ENCODE measurements at places on chromosomes 1 and 21.

GRCh38 chr21:33707846-33708245 lies 65.5 kb downstream of the ITSN1 start:
- DNase-seq = no peak

GRCh38 chr1:154943649-154944400 lies 7.3 kb upstream of the PMVK start:
- DNase-seq = peak; percentile 58

DNA sequence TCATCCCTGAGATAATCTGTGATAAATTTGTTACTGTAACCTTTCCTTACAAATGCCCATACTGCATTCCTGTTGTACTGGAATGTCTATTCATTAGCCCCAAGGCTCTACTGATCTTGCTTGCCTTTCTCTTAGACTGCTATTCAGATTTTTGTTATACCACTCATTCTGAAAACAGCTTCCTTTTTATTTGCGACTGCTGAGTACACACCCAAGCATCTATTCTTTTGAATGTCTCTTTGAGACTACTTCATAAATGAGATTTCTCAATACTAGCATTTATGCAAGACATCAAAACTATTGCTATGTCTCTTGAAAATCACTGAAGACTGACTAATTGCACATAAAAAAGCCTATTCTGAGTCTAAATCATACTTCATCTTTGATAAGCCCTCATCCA lies 38.6 kb downstream of the DENND1B start:
- no peak for DNase-seq

GRCh38 chr1:59361766-59362165 lies 64.9 kb downstream of the FGGY start:
- no peak for DNase-seq

GRCh38 chr1:14923727-14924452 lies 229.7 kb upstream of the TMEM51 start:
- DNase-seq = peak; percentile 30

DNA sequence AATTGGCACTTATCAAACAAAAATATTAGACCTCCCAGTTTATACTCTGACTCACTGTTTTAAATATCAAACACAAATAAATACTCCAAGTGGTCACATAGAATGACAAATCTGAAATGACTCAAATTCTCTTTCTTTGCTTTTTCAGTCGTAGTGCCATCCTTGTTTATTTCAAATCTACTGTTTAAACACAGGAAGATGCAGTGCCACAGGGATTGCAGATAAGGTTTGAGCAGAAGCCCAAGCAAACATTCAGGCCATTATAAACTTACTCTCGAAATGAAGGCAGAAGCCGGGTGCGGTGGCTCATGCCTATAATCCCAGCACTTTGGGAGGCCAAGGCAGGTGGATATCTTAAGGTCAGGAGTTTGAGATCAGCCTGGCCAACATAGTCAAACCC lies 255.4 kb upstream of the PLXNA2 start:
- no peak for DNase-seq

- no peak for DNase-seq
Observed at GRCh38 chr1:234498448-234499118, 19.6 kb upstream of the TARBP1 start.

DNA sequence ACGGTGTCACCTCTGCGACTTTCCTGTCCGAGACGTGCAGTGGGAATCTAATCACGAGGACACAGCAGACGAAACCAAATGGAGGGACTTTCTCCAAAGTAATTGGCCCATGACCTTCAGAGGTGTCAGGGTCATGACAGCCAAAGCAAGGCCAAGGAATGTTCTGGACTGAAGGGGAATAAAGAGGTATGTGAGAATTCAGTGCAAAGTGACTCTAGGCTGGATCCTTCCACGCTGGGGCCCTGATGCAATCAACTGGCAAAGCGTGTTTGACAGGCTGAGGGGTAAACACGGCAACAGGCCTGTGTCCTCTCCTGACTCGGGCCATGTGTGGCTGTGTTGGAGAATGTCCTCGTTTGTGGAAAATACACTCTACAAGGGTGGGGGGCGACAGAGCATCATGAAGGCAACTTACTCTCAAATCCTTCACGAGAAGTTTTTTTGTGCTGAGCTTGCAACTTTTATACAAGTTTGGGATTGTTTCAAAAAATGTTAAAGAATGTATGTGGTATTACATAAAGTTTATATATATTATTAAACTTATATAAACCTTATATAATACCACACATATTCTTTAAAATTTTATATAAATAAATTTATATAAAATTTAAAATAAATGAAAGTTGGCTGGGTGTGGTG lies 1.7 kb downstream of the CFAP74 start:
- peak; percentile 68 for DNase-seq

DNA sequence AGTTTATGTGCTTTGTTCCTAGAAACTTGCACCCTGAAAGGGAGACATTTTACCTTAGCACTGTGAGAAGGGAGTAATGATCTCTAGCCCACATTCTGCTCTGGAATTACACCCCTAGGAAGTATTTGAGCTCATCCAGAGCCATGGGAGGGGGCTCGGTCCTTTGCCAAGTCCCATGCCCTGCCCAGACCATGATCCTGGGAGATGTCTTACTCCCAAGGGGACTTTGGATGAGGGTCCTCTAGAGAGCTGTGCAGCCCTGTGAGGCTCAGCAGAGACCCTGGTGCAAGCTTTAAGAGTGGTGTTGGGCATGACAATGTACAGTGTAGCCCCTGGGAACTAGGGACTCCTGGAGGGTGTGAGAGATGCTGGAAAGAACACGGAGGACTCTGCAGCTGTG lies 241.4 kb downstream of the HHAT start:
- DNase-seq = no peak

- no peak for DNase-seq
Observed at GRCh38 chr1:115538579-115538978, 103.2 kb upstream of the VANGL1 start.

DNA sequence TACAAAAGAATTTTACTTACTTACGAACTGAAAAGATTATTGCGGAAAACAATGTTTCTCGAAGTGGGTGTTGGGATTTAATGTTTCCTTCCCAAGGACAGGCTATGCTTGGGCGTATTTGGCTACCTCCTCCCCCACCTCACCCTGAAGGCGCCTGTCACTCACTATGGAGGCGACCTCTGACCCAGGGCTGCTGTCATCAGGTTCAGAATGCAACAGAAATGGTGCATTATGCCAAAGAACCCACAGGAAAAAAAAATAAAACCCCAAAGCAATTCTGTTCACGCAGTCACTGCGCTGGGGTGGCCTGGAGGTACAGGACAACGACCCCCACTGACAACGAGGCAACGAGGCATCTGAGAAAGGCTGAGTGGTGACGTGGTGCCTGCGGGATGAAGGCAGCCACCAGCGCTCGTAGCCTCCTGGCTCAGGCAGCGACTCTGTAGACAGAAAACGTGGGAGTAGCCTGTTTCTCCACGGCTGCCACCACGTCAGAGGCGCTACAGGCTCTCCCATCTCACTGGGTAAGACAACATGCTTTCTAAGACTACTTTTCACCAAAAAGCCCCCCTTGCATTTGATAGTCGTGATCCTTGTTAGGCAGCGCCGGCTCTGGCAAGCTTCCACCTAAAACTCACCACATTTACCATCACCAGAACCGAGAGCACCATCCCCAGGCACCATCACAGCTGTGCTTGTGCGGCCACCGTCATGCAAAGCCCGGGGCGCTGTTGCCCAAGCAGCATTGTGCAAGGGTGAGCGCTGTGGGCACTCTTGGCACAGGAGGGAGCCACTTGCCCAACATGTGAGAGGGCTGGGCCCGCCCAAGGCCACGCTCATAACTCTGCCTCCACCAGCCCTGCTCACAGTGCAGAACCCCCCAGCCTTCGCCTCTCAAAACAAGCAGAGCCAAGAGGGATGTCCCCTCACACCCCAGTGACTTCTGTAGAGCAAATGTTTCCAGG lies 14.3 kb downstream of the NADK start:
- no peak for DNase-seq

DNA sequence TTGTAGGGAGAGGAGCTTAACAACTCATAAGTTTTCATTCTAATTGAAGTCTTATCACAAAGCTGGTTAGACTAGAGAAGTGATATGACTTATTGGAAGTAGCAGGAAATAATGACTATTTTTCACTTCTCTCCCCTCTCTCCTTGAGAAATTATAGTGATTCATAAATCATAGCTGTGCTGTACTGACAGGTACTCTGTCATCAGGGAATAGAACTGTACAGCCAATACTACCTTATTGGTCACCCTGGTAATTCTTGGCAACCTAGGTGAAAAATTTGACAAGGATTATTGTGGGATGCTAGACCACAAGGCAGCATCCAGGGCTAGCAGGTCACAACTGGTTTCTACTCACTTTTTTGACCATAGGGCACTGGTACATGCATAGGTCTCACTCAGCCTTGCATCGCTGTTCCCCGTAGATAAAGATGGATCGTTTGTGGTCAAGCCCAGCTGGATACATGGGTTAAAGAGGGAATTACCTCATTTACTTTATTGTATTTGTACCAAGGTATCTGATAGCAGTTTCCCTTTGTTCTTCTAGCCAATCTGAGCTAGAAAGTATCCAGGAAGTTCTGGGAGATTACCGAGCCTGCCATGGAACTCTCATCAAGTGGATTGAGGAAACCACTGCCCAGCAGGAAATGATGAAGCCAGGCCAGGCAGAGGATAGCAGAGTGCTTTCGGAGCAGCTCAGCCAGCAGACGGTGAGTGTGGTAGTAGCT lies 113.6 kb downstream of the MACF1 start:
- DNase-seq = no peak

GRCh38 chr21:30340714-30341573 lies 3.5 kb upstream of the KRTAP27-1 start:
- DNase-seq = peak; percentile 33

DNA sequence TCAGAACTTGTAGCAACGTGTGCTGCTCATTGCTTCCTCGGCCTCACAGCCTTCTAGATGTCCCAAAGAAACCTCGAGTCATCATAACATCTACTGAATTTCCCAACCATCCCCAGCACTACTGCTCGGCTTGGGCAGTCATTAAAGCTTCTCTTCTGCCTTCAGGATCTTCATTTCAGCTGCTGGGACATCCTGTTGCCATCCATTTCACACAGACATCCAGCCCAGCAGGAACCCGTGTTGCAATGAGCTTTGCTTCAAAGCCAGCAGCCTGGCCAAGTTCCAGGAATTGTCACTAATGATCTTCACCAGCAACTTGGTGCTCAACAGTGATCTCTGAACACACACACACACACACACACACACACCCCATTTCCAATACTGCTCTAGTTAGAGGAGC lies 18.5 kb downstream of the WLS start:
- DNase-seq = no peak

GRCh38 chr1:14804626-14805025 lies 206.1 kb downstream of the KAZN start:
- peak; percentile 43 for DNase-seq

GRCh38 chr1:86303041-86303690 lies 93.0 kb downstream of the ODF2L start:
- DNase-seq = no peak

- no peak for DNase-seq
Observed at GRCh38 chr1:73009311-73009710, 727.0 kb upstream of the NEGR1 start.

DNA sequence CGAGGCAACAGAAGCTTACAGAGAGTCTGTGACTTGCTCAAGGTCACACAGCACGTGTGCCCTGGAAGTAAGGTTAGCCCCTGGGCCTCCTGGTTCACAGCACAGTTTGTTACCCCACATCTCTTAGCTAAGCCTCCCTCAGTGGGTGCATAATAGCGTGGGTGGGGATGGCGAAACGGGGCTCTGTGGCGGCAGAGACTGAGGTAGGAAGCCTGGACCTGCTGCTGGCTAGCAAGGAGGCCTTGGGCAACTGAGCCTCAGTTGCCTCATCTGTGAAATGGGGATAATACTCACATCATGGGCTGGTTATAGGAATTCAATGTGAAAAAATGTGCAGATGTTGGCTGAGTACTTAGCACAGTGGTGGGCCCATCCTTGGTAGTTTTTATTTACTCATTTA lies 596 bp downstream of the PADI4 start:
- DNase-seq = no peak

DNA sequence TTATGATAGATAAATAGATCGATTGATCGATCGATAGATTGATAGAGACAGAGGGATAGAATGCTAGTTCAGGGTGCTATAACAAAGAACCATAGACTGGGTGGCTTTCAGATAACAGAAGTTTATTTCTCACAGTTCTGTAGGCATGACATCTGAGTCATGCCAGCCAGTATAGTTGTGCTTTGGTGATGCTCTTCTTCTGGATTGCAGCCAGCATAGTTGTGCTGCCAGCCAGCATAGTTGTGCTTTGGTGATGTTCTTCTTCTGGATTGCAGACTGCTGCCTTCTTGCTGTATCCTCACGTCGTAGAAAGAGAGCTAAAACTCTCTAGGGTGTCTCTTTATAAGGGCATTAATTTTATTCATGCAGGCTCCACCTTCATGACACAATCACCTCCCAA lies 860.8 kb downstream of the BRINP3 start:
- peak; percentile 19 for DNase-seq

Data from Calu3 (cell line).